ENCODE measurements at places on chromosomes 13 and 19.

GRCh38 chr13:29423050-29423449 lies 172.4 kb downstream of the SLC7A1 start:
- no peak for DNase-seq

DNA sequence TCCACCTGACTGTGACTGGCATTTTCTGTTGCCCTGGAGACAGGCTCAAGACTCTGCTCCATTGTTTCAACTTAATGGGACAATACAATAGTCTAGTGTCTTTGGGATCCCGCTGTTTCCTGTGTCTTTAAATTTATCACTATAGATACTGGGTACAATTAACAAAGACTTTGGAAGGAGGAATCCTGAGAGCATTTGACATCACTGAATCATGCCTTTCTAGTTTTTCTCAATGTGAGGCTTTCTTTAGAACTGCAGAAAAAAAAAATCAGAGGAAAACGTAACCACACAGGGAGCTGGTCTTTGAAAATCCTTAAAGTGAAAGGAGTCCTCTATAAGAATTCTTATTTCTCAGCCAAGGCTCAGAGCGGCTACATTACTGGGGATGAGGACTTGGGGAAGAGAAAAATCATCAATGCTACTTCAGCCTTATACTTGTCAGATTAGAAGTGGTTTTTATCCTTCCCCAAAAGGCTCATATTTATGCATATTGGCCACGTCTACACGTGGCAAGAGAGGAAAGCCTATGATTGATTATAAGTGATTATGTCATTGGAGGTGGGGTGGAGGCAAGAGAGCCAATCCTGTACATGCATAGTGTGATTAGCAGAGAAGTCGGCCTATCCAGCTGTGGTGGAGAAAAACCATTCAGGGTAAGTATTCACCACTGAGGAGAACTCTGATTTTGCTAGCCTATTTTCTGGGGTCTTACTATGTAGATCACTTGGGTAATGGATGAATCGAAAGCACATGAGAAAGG lies 34.4 kb upstream of the UBL3 start:
- no peak for DNase-seq

DNA sequence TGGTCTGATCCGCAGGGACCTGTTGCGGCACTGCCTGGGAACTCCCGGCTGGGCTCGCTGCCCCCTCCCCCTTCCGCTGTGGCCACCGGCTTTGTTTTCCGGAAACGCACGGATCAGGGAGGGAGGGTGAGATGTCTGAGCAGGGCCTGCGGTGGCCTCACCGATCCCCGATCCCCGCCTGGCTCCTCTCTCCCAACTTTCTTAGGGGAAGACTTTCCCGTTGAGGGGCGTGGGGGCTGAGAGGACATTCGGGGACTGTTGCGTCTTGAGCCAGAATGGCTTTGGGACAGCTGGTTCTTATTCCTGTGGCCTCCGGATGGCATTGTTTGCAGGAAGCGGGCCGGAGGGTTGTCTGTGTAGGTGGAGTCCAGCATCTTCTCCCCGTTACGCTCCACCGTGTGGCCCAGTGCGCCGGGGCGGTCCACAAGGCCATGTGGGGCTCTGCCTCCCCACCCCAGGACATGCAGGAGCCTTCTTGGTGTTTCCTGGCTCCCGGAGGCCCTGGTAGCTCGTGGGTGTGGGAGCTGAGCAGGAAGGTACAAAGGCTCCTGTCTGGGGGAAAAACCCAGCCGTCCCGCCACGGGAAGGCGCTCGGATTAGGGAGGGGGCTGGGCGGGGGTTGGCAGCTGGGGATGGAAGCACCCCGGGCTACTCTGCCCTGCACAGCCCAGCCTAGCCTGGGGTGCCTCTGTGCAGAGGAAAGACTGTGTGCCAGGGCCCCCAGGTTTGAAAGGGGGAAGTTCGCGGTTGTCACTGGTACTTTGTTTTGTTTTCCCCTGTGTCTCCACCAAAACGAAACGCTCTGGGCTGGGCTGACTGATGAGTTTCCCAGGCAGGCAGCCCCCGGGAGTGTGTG lies 1.3 kb downstream of the CSNK1G2 start:
- DNase-seq: peak; percentile 19

DNA sequence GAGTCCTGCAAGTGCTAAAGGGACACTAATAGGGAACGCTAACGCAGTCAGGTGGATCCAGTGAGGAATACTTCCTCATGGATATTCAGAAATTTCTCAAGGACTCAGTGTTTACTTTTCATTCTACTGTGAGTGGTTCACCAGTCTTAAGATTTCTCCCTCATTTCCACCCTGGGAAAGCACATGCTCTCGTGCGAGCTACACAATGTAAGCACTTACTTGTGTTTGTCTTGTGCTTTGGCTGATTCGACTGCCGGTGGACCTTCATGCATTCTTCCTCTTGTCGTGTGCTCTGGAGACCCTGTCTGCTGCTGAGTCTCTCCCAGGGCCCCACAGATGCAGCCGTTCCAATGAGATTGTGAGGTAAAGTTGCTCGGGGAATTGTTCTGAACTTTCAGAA lies 180.1 kb downstream of the NUFIP1 start:
- DNase-seq: no peak

DNA sequence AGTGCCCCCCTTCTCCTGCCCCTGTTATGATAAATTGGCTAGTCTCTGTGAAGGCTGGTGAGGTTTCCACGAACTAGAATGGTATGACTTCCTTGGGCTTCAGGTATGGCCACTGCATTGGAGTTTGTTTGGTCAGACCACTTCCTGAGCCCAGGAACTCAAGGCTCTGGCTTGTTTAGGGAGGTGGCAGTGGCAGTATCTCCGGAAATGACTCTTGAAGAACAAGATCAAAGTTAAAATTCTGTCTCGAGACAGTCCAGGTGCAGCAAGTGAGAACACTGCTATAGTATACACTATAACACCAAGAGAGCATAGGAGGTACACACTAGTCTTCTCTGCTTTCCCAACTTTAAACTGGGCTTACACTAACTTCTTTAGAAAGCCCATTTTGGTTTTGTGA lies 309.1 kb downstream of the KLF12 start:
- no peak for DNase-seq

DNA sequence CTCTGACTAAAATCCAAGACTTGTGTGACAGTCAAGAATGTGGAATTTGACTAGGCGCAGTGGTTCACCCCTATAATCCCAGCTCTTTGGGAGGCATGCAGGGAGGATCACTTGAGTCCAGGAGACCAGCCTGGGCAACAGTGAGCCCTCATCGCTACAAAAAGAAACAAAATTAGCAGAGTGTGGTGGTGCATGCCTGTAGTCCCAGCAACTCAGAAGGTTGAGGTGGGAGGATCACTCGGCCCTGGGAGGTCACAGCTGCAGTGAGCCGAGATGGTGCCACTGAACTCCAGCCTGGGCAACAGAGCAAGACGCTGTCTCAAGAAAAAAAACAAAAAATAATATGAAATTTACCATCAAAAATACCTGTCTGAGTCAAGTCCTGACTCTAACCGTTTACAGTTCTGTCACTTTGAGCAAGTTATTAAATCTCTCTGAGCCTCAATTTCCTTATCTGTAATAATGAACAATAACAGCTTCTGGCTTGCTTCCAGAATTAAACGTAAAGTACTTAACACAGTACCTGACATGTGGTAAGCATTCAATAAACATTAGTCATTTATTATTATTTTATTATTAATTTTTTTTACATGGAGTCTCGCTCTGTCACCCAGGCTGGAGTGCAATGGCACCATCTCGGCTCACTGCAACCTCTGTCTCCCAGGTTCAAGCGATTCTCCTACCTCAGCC lies 204.6 kb upstream of the TSC22D1 start:
- no peak for DNase-seq
